Activated CD4-positive, alpha-beta memory T cell treated with anti-CD3 and anti-CD28 coated beads, Interleukin-2, amount 10 ng/mL, durations not matched to agents 7 days and 5 days (primary cell): ENCODE measurements at places on chromosomes 3 and 15. TPM values are rescaled to one million over a fixed set of nuclear protein-coding genes. Genes with fewer than 3 reads are reported as not detected.

Gene LRRC2
- 0.43 TPM for total RNA-seq

Gene CAMKV
- not detected for total RNA-seq

Gene ISLR
- not detected for total RNA-seq

Gene TCTA
- total RNA-seq: 19.7 TPM

Gene PLSCR4
- 0.20 TPM for total RNA-seq

Gene PLA2G4E
- total RNA-seq: not detected

Gene PLSCR5
- not detected for total RNA-seq

Gene ANP32A
- 190 TPM for total RNA-seq

Gene GRK7
- total RNA-seq: not detected

Gene IQCH
- total RNA-seq: 0.98 TPM

Gene BAHD1
- 26.0 TPM for total RNA-seq

Gene GHSR
- not detected for total RNA-seq

Gene HYAL3
- total RNA-seq: 13.9 TPM

Gene MFN1
- 30.6 TPM for total RNA-seq

Gene ANKRD34C
- total RNA-seq: not detected

Gene TMEM42
- 9.7 TPM for total RNA-seq

Gene ANO10
- total RNA-seq: 19.9 TPM

Gene ENTPD3
- total RNA-seq: not detected

Gene CPA3
- total RNA-seq: not detected

Gene VGLL3
- total RNA-seq: not detected

Gene TEX55
- total RNA-seq: not detected

Gene CCDC191
- total RNA-seq: 3.0 TPM

Gene TMPRSS7
- not detected for total RNA-seq

Gene ISG20
- total RNA-seq: 337 TPM

Gene PP2D1
- total RNA-seq: not detected
